ENCODE measurements at places on chromosomes 1 and 21.
A peak's percentile ranks its signal among the peaks of the same experiment; 100 is the strongest.

DNA sequence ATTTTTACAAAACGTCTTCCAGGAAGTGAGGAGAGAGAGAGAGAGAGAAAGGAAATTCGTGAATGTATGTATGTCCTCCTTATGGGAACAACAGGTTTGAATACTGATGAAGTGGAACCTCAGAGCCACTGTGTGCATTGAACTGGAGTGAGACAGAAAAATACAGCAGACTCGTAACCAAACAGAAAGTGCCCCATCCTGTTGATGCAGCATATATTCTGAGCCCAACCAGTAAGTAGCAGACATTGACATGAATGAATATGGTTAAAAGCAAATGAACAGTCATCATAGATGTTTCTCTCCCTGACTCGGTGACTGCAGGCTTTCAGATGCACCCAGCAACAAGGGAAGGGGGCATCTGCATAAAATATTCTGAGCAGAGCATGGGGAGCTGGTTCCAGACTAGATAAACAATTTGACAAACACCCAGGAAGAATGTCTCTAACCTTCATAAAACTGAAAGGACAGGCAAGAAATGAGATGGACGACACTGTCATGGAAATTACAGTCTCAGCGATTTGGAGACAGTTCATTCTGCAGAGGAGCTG is 471.0 kb upstream of the PBX1 start:
- DNase-seq = no peak

- no peak for DNase-seq
Observed at GRCh38 chr1:100597061-100597741, 59.3 kb downstream of the GPR88 start.

DNA sequence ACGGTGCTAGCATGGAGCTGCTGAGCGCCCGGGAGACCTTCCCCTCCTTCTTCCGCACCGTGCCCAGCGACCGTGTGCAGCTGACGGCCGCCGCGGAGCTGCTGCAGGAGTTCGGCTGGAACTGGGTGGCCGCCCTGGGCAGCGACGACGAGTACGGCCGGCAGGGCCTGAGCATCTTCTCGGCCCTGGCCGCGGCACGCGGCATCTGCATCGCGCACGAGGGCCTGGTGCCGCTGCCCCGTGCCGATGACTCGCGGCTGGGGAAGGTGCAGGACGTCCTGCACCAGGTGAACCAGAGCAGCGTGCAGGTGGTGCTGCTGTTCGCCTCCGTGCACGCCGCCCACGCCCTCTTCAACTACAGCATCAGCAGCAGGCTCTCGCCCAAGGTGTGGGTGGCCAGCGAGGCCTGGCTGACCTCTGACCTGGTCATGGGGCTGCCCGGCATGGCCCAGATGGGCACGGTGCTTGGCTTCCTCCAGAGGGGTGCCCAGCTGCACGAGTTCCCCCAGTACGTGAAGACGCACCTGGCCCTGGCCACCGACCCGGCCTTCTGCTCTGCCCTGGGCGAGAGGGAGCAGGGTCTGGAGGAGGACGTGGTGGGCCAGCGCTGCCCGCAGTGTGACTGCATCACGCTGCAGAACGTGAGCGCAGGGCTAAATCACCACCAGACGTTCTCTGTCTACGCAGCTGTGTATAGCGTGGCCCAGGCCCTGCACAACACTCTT is 1.1 kb downstream of the TAS1R3 start:
- no peak for DNase-seq

GRCh38 chr1:175245324-175245723 is 52.7 kb upstream of the KIAA0040 start:
- no peak for DNase-seq

- DNase-seq = no peak
Observed at GRCh38 chr1:219324629-219325367, 151.1 kb downstream of the LYPLAL1 start.

GRCh38 chr1:54825696-54826095 is 24.6 kb upstream of the TTC22 start:
- no peak for DNase-seq

DNA sequence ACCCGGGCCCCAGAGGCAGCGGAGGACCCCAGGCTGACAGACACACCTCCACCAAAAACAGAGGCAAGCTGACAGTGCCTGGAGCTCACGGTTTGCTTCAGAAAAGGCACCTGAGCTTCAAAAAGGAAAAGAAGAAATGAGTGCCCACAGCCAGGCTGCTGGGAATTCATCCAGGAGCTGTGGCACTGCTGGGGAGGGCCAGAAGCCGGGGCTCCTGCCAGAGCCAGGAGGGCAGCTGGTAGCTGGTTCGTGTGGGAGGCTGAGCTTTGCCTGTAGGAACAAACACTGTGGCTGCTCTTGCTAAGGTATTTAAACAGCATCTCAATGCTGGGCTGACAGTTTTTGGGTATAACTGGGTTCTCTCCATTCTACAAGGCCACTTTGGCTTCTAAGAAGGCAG is 19.5 kb downstream of the KCNJ6 start:
- no peak for DNase-seq

DNA sequence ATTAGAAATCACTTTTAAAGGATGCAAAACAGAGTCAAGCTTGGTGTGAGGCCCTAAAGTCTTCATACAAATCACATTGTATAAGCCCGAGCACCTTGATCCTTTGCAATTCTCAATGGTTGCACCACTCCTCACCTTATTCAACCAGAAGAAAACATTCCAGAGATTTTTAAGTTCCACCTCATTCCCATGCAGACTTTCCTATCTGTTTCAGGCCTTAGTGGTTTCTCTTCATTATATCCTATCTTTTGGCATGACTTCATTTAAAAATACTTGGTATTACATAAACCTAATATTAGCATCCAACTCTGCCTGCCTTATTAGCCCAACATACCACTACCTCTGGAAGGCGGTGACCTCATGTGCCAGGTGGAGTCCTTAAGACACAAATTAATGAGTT is 9.3 kb upstream of the GREM2 start:
- DNase-seq = no peak

DNA sequence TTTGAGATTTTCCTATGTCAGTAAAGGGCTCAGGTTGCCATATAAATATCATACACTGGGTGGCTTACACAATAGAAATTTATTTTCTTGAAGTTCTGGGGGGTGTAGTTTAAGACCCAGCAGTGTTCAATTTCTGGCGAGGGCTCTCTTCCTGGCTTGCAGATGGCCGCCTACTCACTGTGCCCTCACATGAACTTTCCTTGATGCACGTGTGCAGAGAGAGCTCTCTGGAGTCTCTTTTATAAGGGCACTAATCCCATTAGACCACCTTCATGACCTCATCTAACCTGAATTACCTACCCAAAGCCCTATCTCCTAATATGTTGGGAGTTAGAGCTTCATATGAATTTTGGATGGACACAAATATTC is 21.1 kb downstream of the TMEM51 start:
- no peak for DNase-seq

GRCh38 chr21:23452384-23453083 is 2154.7 kb downstream of the MRPL39 start:
- DNase-seq = no peak

DNA sequence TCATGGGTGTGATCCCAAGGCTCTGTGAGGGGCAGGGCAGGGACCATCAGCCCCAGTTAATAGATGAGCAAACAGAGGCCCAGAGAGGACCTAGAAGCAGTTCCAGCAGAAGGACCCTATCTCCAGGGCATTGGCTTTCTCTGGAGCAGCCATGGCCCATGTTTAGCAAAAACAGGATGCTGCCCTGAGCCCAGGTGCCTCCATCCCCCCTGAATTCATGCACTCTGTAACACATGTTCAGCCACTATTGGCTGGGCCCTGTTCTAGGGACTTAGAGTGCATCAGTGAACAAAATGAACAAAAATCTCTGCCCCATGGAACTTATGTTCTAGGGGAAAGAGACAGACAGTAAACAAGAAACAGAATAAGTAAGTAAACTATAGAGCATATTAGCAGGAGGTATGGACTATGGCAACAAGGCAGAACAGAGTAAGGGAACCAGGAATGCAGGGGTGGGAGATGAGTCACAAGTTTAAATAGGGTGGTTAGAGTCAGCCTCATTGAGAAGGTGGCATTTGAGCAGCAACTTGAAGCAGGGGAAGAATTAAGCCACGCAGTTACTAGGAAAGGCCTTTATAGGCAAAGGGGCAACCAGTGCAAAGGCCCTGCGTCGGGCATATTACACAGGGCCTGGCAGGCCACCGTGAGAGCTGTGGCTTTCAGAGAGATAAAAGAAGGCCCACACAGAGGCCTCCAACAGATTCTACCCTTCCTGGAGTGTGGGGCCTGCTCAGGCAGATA is 185.9 kb upstream of the EDN2 start:
- DNase-seq = no peak

- DNase-seq = no peak
Observed at GRCh38 chr1:221594576-221594975, 147.3 kb downstream of the DUSP10 start.

DNA sequence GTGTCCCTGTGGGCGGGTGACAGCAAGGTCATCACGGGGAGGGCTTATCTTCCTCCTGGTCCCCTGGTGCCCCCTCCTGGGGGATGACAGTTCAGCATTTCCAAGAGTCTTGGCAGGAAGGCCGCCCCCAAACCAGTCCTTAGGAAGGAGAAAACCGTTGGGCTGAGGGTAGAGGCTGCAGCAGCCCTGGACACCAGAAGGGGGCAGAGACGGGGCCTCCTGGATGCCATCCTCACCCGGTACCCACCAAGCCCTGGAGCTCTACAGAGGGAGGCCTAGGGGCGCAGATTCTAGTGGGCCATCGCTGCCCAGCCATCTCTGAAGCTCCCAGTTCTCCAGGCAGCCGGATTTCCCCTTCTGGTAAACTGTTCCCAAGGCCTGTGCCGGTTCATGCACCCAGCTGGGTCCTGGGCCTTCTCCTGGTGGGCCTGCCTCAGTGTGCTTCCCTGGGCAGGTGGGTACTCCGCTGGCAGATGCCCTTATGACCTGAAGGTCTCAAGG is 14.8 kb upstream of the ZNF669 start:
- no peak for DNase-seq

- no peak for DNase-seq
Observed at GRCh38 chr1:117346206-117346928, 20.9 kb upstream of the MAN1A2 start.

DNA sequence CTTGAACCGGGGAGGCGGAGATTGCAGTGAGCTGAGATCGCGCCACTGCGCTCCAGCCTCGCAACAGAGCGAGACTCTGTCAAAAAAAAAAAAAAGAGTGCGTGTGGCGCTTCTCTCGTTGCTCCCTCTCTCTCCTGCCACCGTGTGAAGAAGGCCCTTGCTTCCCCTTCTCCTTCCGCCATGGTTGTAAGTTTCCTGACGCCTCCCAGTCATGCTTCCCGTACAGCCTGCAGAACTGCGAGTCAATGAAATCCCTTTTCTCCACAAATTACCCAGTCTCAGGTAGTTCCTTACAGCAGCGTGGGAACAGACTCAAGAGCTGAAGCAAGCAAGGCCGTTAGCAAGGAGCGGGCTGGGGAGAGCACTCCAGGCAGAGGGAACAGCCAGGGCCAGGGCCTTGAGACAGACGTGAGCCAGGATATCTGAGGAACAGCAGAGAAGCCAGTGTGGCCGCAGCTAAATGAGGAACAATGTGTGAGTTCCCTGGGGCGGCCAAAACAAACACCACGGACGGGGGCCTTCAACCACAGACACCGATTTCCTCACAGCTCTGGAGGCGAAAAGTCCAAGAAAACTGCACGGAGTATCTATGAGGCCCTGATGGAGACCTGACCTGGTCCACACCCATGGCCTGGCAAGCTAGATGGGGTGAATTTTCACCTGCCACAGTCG is 54.2 kb upstream of the ETS2 start:
- DNase-seq = no peak

DNA sequence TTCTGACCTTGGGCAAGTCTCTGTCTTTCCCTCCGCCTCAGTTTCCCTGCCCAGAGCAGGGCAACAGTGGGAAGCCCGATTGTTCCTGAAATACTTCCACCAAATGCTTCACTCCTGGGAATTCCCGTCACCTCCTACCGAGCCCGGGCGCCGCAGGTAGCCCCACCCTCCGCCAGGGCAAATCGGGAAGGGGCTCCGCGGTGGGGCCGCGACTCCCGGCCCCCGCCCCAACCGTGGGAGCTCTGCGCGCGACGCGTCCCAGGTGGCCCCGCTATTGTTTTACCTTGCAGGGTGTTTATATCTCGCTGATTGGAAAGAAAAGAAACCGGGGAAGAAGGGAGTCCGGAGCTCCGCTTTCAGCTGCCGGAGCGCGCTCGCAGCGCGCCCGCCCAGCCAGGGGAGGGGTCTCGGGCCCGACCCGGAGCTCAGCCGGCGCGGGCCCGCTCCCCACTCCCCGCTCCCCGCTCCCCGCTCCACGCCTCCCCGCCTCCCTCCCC is 407 bp downstream of the IGSF3 start:
- no peak for DNase-seq

GRCh38 chr1:219304227-219305226 is 130.8 kb downstream of the LYPLAL1 start:
- no peak for DNase-seq

DNA sequence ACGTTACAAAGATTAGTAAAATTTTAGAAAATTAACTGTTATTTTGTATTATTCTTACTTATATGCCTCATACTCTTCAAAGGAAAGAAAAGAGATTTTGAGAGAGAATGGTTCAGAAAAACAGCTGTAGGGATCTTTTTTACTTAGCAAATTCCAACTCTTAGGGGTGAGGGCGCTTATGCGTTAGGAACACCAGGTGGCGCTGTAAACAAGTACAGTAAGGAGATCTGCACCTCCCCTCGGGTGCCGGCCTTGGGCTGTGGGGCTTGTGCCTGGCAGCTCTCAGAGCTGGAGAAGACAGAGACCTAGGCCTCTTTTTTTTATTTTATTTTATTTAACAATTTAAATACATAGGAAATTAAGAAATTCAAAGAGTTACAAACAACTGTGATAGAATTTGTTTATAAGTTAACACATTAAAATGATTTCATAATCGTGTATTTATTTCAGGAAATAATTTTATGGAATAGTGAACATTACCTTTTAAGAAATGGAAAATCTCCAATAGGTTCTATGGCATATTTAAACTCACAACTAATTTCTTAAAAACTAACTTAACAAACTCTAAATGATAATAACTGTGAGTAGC is 32.6 kb downstream of the UTP25 start:
- peak; percentile 64 for DNase-seq

- DNase-seq = no peak
Observed at GRCh38 chr1:228099331-228099732, 3.8 kb downstream of the C1orf35 start.

GRCh38 chr1:108055387-108055786 is 90.4 kb upstream of the VAV3 start:
- DNase-seq = no peak

DNA sequence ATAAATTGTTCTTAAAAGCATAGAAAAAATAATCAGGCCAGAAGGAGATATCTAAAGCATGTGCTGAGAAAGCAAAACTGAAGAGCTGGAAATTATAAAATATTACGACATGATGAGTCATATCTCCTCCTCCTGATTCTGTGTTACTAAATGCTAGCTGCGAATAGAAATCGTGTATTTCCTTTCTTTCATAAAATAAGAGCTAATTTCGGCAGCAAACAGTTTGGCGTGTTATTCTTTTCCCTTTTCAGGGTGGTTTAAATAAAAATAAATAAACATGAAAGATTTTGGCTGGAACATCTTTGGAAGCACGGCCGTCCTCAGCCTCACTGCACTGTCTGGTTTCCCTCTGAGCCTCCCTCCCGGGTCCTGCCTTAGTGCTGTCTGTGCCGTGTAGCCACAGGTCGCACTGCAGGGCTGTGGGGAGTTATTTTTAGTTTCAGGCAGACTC is 56.0 kb downstream of the ADARB1 start:
- no peak for DNase-seq

- DNase-seq = no peak
Observed at GRCh38 chr1:53477651-53478501, 18.7 kb downstream of the DMRTB1 start.

- DNase-seq = no peak
Observed at GRCh38 chr1:2504225-2504948, 22.0 kb downstream of the PANK4 start.
